Regular cardiac myocyte (primary cell): ENCODE measurements at places on chromosomes 1 and 21. TPM values are rescaled to one million over a fixed set of nuclear protein-coding genes. Genes with fewer than 3 reads are reported as not detected.

Gene ATP1A4
- under 0.01 TPM in 1 of 2 replicates, not detected in the other for total RNA-seq

Gene ETV3
- total RNA-seq: 9.6 and 19.2 TPM in 2 replicates

Gene LENEP
- 0.56 TPM in 1 of 2 replicates, not detected in the other for total RNA-seq

Gene THEM5
- not detected in 2 replicates for total RNA-seq

Gene FAM43B
- total RNA-seq: 0.28 TPM in 1 of 2 replicates, not detected in the other

Gene LMO4
- total RNA-seq: 64.8 and 65.4 TPM in 2 replicates
